ENCODE measurements at places on chromosomes 1 and 21.

DNA sequence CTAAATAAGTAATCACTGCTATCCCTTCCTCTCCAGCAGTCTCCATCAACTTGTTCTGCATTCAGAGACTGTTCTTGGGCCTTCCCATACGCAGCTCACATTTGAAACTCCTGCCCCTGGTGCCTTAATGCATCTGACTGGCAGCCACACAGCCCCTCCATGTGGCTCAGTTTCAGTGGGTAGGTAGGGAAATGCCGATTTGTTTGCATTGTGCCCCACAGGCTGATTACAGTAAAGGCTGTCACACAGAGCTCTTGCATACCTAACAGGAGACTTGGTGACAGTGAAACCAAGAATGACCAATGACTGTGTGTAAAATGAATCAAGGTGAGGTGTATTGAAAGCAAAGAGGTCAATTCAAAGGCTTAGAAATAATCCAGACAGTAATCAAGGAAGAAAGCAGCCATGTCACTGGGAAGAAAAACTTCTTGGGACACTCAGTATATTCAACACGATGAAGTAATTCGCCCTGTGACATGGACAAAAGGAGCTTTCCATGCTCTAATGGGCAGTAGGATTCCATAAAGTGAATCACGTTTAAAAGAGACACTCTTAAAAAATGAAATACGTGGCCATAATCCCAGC, 12.7 kb upstream of the B3GALNT2 start:
- no peak for DNase-seq

DNA sequence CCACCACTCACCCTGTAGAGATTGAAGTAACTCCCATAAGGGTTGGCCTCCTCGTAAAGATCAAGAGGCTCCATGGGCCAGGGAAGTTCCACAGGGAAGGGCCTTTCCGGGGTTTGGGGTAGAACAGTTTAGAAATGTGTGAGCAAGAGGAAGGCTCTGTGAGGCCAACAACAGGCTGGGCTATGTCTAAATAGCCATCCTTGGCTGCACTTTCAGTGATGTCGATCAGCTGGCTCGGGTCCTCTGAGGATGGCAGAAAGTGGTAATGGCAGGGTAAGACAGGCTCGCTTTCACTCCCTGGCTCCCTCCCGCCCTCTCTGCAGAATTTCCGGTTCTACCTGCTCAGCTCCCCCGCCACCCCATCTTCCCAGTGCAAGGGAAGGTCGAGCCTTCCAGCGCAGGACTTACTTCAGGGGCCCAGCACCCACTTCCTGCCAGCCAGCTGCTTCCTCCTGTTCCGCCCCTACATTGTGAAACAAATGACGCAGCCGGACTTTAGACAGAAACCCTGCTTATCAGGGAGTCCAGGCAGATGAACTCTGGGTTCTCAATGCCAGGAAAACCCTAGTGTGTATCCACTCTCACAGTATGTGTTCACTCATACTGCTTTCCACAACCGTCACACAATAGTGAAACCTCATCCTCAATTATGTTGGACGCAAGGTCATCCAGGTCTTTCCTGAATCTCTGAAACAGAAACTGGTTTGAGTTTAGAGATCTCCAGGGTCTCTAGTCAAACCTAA, 7.3 kb downstream of the F11R start:
- no peak for DNase-seq

DNA sequence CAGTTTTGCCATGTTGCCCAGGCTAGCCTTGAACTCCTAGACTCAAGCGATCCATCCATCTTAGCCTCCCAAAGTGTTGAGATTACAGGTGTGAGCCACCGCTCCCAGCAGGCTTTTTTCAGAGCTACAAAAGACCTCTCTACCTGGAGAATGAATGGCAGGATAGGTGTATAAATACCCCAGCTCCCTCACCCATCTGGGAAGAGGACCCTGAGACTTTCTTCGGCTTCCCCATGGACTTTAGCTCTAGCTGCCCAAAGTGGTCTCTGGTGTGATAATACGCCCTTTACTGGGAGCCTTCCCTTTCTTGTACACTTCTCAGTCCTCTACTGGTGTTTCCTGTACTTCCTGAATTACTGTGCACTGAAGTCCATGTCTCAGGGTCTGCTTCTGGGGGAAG, 60.6 kb downstream of the PTP4A2 start:
- DNase-seq = no peak

DNA sequence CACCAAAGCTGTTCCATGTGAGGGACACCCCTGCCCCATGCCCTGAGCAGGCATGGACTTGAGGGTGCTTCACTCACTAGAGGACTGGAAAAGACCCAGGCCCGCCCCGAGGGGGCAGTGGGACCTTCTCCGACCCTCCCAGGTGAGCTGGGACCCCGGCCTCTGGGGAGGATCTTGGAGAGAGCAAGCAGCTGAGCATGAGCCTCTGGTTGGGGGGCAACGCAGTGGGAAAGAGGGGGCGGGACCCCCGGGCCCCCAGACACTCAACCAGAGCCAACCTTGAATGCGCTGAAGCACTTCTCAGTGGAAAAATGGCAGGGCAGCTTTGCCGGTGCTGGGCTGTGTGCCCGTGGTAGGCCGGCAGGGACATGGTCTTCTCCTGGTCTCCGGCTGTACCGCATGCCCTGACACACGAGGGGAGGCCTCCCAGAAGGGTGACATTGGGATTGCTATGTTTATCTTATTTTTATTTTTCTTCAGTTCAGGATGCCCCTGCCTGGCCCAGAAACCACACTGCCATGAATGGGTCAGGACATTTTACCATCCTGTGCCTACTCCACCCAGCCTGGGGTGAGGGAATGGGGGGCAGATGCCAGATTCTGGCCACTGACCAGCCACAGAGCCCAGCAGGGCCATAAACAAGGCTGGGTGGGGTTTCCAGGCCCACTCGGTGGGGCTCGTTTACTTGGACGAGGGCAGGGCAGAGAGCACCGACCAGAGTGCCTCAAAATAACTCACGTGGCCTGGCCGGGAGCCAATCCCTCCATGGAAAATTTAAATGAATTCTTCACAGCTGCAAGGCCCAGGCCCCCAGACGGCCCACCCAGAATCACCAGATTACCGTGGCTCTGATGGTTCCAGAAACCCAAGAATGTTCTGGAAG, 17.2 kb upstream of the LAPTM5 start:
- no peak for DNase-seq

DNA sequence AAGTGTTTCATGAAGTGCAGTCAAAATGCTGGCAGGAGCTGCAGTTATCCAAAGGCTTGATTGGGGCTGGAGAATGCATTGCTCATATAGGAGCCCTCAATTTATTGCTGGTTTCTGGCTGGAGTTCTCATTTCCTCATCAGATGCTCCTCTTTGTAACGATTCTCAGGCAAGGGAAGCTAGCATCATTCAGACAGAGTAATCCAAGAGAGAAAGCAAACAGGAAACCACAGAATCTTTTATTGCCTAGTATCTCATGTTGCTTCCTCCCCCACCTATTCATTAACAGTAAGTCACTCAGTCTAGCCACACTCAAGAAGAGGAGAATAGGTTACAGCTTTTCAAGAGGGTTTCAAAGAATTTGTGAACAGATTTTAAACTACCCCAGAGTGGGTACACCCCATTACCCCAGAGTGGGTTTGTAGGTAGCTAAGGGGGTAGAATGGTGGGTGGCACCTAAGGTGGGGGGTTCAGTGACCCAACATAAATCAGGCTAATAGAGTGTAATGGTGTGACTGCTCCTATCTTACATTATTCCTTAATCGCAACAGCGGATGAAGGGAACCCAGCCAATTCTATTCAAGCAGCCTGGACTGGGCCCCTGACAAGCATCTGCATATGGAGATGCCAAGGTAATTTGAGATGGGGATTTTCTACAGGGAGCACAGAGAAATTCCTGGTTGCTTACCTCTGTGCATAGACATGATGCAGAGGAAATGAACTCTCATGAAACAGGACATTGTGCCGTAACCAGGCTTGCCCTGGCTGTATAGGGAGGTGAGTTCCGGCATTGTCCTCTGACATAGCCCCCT, 67.1 kb downstream of the KCNJ15 start:
- peak; percentile 10 for DNase-seq

DNA sequence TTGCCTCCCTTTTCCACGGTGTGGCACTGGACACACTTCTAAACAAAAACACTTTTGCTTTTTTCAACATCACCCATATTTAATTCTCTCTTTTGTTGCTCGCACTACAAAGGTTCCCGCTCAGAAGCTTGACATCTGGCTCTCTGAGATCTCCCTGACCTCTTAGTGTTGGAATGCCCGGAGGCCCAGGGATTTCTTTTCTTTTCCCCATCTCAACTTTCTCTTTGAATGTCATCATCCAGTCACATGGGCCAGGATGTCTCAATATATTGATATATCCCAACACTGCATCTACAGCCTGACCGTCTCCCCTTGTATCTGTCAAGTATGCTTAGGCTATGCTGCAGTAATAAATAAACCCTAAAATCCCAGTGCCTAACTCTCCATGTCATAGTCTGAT, 54.3 kb upstream of the DESI2 start:
- DNase-seq = no peak

GRCh38 chr1:87956072-87956471, 627.4 kb downstream of the LMO4 start:
- no peak for DNase-seq

- DNase-seq = peak; percentile 2
Observed at GRCh38 chr1:83554174-83554573, 444.8 kb downstream of the TTLL7 start.

GRCh38 chr1:60425528-60425927, 352.0 kb upstream of the C1orf87 start:
- DNase-seq = no peak

DNA sequence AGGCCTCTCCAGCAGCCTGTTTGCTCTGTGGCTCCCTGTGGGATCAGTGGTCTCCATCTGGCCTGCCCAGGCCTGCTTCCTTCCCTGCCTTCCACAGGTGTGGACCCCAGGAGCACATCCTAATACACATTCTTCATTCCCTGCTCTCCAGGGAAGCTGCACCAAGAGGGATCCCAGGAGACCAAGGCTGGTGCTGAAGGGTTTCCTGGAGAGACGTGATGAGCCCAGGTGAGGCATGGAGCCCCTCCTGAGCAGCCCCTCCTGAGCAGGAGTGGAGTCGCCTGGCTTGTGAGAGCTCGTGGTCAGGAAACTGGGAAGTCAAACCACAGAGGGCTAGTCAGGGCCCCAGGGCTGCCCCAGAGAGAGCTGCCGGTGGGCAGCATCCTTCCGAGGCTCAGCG, 561.4 kb downstream of the MATN1 start:
- no peak for DNase-seq

DNA sequence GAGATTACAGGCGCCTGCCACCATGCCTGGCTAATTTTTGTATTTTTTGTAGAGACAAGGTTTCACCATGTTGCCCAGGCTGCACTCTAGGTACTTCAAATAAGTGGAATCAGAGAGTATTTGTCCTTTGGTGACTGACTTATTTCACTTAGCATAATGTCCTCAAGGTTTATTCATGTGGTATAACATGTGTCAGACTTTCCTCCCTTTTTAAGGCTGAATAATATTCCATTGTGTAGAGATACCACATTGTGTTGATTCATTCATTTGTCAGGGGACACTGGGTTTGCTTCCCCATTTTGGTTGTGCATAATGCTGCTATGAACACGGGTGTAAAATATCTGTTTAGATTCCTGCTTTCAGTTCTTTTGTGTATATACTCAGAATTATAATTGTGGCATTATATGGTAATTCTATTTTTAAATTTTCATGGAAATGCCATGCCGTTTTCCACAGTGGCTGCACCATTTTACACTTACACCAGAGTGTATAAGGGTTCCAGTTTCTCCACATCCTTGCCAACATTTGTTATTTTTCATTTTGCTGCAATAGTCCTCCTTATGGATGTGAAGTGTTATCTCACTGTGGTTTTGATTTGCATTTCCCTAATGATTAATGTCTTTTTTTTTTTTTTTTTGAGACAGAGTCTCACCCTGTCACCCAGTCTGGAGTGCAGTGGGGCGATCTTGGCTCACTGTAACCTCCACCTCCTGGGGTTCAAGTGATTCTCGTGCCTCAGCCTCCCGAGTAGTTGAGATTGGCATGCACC, 35.1 kb downstream of the IL6R start:
- no peak for DNase-seq

DNA sequence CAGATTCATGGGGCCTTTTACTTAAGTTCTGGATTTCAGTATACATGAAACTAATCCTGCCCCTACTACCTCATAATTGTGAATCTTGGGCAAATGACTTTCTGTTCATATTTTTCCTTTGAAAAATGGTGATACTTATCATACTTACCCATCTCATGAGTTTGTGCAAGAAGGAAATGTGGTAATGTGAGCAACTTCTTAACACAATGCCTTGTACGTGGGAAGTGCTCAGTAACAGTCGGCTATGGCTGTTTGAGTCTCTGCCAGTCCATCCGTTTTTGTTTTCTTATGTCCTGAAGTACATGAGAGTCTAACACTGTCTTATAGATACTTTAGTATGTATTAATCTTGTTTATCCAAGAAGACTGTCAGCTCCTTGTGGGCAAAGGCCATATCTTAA, 86.5 kb downstream of the PATJ start:
- no peak for DNase-seq

GRCh38 chr1:66613187-66613586, 79.2 kb downstream of the SGIP1 start:
- no peak for DNase-seq

GRCh38 chr21:42844411-42845113, 34.8 kb downstream of the WDR4 start:
- no peak for DNase-seq

GRCh38 chr21:43921571-43921978, 56.6 kb downstream of the AGPAT3 start:
- no peak for DNase-seq
